AG04449 (cell line): ENCODE measurements at places on chromosomes 1 and 21.

GRCh38 chr1:162091681-162092524 lies 22.4 kb downstream of the NOS1AP start:
- DNase-seq = no peak

- DNase-seq = peak; percentile 92
Observed at GRCh38 chr1:115595279-115596079, 46.3 kb upstream of the VANGL1 start.

- DNase-seq = no peak
Observed at GRCh38 chr1:215081661-215082531, 641 bp upstream of the KCNK2 start.

DNA sequence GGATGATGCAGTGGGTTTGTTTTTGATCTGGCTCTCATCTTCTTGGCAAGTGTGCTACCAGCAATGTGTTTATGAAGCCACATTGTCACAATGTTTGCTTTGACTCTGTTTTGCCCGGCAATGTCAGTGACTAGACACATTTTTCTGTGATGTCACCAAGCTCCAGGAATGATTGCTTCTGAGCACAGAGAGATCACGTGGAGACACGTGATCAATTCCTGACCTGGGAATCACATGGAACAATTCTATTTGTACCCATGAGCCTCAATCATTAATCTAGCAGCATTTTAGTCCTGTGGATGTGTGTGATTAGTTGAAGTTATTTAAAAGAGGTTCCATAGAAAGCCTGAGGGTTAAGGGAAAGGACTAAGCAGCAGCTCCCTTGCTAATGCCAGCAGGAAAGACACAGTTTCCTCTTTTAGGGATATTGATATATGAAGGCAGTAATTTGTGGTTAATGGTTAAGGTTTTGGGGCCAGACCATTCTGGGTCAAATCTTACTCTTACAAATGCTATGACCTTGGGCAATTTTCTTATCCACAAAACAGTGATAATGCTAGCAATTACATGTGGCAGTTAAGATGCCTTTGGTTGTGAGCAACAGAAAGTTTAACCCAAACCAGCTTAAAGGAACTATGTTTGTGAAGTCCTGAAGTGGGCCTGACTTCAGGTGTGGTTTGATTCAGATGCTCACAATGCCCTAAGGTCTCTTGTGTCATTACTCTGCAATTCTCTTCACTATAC lies 59.0 kb downstream of the FASLG start:
- no peak for DNase-seq

GRCh38 chr21:45973475-45974072 lies 8.0 kb upstream of the COL6A1 start:
- no peak for DNase-seq

DNA sequence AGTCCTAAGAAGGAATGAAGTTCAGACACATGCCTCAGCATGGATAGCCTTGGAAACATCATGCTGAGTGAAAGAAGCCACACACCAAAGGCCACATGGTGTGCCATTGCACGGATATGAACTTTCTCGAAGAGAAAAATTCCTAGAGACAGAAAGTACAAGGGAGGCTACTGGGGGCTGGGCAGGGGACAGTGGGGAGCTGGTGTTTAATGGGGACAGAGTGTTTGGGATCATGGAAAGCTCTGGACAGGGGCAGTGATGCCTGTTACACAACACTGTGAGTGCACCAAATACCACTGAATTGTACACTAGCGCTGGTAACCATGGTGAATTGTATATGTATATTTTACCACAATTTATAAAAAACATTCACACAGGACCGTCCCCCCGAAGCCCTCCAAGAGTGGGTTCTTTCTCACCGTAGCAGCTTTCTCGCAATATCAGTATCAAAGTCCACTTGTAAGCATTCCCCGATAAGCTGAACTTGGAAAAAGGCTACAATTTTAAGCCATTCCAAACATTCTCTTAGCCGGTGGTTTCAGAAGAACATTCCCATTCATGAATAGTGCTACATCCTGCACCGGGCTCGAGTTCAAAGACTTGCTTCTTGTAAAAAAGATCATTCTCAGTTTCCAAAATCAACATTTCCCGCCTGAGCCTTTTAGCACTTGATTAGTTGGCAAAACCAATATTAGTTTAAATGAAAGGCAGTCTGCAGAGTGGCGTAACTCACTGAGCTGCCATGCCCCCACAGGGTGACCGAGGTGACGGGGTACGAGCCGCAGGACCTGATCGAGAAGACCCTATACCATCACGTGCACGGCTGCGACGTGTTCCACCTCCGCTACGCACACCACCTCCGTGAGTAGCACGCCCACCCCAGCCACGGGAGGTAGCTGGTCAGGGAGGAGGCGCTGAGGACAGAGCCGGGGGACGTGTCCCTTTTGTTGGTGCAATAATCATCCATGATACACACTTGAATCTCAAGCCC lies 31.7 kb downstream of the SIM2 start:
- DNase-seq = no peak

DNA sequence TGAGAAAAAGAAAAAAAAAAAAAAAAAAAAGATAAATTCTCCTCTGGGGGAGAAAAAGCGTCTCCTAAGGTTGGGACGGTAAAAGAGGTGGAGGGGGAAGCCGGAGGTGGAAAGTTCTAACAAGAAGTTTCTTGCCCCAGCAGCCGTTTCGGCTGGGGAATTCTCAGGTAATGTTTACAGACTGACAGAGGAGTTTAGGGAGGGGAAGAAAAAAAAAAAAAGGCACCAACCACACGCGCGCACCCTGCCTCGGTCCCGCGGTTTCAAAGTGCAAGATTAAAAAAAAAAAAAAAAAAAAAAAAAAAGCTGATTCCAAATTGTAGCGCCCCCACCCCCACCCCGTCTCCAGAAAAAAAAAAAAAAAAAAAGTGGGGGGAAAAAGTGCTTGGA lies 504 bp downstream of the DHRS3 start:
- DNase-seq = no peak

- no peak for DNase-seq
Observed at GRCh38 chr1:19442154-19443096, 42.9 kb downstream of the CAPZB start.

DNA sequence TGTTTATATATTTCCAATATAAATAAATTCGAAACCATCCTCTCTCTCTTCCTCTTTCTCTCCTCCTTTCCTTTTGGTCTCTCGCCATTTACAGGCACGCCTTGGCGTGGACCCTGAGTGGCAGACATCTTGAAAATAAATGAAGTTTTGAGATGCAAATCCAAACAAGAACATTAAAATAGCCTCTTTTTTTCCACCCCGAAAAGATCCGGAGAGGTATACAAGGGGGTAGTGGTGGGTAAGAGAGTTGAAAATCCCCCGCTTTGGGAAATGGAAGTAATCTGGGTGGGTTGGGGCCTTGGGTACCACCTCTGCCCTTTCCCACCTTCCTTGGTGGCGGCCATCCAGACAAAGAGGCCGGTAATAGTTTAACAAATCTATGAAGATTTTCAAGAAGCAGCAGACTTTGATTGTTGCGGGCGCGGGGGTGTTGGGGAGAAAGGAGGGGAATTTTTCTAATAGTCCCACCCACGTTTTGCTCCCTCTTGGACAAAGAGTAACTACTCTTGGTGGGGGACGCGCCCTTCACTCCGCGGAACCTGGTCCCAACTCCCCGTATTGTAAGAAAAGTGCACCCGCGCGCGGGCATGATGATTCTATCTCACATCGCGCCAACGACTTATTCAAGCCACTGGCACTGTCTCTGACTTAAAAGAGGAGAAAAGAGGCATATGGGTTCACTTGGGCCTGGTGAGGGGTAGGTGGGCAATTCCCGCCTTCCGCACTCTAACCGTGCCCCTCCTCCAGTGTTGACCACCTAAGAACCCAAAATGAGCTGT lies 4.0 kb upstream of the FOXD3 start:
- DNase-seq = no peak

DNA sequence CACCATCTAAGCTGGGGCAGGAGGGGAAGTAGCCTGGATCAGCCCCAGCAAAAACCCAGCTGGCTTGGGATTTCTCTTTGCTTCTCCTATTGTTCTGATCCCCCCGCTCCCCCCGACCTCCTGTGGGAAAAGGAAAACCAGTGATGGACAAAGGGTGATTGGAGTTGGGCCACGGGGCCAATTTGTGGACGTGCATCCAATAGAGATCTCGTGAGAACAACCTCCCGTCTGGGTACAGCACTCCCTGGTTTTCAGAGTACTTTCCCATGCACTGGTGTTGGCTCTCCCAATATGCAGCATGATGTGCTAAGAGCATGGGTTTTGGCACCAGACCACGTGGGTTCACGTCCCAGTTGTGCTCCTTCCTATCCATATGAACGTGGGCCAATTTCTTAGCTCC lies 9.0 kb downstream of the BLACAT1 start:
- DNase-seq = no peak

- DNase-seq = no peak
Observed at GRCh38 chr1:208132287-208132882, 111.8 kb downstream of the PLXNA2 start.

- no peak for DNase-seq
Observed at GRCh38 chr1:52592637-52593323, 9.4 kb upstream of the GPX7 start.

DNA sequence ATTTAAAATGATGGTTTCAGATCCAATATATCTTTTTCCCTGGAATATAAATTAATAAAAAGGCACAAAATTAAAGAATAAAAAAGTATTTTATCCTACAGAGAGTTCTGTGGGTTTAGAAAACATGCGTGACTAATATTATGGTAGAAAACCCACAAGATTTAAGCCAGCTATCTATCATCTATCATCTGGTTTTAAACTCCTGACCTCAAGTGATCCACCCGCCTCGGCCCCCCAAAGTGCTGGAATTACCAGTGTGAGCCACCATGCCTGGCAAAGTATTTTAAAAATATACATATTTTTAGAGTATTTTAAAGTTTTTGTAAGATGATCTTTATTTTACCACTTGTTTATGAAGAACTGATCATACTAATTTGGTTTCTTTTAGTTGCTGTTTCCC lies 79.5 kb downstream of the NRIP1 start:
- no peak for DNase-seq
